Activated effector memory CD4-positive, alpha-beta T cell treated with Interleukin-2 at 50 U/mL for 16 hours (primary cell): ENCODE measurements at places on chromosomes 4 and X.

GRCh38 chr4:74152836-74153235 lies 5.1 kb upstream of the MTHFD2L start:
- DNase-seq = no peak

GRCh38 chrX:26586570-26586969 lies 370.6 kb downstream of the MAGEB5 start:
- no peak for DNase-seq

- DNase-seq = no peak
These were observed 3.5 kb downstream of the JAKMIP1 start for GRCh38 chr4:6196871-6197270.

DNA sequence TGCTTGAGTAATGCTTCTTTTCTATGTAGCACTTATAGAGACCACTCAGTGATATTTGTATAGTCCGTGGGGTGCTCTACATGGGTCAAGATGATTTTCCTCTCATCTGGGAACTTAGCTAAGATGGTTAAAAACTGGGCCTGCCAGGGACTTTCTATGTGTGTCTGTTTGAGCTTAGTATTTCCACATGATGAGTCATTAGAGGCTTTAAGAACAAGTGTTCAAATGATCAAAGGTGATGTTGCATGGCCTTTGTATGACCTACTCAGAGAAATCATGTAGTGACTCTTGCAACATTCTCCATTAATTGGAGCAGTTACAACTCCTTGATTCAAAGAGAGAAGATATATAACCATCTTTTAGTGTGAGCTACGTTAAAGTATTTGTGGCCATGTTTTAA lies 1480.5 kb upstream of the IGFBP7 start:
- DNase-seq = no peak

DNA sequence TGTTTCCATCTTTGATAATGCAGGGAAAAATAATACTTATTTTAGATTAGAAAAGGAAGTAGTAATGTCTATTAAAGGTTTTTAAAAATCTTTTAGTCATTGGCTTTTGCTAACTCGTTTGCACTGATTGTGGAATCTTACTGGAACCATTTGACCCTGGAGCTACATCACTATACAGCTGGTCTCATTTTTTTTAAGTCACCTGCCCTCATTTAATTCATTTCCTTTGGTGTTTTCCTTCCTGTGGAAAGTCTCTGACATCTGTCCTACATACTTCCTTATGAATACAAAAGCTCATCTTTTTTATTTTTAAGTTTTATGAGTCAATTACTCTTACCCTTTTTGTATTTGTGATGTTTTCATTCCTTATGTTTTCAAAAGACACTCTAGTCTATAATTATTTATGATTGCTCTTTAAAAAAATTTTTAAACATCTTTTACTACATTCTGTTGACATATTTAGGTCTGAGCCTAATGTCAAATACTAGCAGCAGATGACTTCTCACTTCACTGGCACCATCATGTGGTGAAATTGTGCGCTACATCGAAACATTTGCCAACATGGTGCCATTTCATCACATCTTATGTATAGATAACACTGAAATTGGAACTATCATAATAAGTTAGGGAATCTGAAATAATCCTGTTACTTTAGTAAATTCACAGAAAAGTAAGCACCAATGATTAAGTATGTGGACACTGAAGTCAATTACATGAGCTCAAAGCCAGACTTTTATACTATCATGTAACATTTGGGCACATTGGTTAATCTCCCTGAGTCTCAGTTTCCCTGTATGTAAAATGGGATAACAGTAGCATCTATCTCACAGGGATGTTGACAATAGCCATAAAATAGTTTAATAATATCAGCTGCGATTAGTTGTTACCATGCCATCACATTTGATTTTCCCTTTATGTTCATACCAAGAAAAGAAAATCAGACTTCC lies 9.4 kb upstream of the MMAA start:
- DNase-seq = peak; percentile 42

GRCh38 chr4:101035487-101035886 lies 311.8 kb downstream of the PPP3CA start:
- no peak for DNase-seq

DNA sequence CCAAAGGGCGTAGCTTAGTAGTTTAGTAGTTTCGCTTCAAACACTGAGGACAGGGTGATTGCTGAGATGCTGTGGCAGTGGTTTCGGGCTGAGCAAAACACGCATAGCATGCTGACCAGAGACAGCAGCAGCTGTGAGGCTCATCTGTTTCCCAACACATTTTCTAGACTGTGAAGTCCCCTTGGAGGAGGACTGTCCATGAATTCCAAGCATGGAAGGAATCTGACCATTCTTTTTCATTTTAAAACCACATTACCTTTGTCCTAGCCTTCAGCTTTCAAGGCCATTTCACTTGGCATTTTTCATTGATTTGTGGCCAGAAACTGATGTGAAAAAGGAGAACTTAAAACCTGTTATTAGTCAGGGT lies 240.9 kb downstream of the PALLD start:
- DNase-seq = no peak

GRCh38 chrX:149837639-149838038 lies 43.3 kb upstream of the MAGEA8 start:
- no peak for DNase-seq

DNA sequence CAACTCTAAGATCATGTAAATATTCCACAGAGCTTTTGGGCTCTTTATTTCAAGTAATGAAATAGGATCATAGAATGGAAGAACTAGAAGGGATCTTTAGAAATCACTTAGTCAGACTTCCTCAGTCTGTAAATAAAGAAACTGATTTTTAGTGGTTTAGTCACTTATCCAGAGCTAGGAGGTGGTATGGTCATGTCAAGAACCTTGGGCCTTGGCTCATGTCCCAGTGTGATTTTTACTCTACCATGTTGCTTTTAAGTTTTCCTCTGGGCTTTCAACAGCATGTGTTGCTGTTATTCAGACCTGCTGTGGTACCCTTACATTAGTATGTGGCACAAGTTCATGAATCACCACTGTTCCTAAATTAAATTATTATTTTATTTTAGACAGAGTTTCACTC lies 184.9 kb downstream of the FRAS1 start:
- no peak for DNase-seq

DNA sequence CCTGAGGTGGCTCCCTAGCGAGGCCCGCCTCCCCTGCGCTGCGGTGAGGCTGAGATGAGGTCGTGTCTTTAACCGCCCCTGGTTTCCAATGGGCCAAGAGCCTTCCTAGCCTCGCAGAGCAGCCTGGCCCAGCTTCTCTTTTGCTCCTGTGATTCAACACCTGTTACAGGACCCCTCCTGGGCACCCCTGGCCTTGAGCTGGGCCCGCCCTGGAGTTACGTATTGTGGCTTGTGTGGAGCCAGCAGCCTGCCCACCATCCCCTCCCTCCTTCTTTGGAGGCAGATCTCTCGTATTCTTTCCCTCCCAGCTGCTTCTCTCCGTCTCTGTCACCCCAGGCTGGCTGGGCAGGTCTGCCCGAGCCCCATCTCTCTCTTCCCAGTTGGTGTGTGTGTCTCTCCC lies 19.3 kb upstream of the UBA1 start:
- no peak for DNase-seq

DNA sequence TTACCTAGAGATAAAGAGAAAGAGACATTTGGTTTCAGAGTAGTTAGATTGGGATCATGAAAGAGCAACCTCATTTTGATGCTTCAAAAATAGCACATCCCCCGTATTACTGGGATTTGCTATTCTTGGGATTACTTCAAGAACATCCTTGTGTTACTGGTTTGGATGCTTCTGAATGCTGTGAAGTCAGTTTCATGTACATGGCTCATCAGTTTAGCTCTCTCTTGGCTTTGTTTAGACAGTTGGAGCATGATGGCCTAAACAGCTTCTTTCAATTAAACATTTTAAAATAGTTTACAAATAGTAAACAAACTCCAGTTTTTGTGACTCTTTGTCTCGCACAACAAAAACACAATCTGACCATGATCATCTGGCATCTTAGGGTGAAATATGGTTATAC lies 23.9 kb downstream of the HTT start:
- no peak for DNase-seq

- DNase-seq = no peak
These were observed 268.7 kb upstream of the GK2 start for GRCh38 chr4:79676705-79677104.

- no peak for DNase-seq
These were observed 22.4 kb upstream of the MXD4 start for GRCh38 chr4:2284161-2284933.

DNA sequence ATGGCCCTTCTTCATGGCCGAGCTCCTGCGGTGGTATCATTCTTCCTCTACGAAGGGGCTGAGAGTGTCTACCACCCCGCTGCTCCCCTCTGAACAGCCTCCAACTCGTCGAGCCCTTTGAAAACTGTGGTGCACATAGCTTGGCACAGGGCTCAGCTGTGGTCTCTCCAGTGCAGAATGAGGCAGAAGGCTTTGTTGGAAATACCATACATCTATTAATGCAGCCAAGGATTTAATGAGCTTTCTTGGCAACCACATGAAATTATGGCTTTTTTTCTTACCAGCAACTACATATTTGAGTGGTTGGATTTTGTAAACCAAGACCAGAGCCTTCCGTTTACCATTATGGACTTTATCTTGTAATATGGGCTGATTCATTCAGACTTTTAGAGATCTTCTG lies 61.7 kb upstream of the CBR4 start:
- no peak for DNase-seq

DNA sequence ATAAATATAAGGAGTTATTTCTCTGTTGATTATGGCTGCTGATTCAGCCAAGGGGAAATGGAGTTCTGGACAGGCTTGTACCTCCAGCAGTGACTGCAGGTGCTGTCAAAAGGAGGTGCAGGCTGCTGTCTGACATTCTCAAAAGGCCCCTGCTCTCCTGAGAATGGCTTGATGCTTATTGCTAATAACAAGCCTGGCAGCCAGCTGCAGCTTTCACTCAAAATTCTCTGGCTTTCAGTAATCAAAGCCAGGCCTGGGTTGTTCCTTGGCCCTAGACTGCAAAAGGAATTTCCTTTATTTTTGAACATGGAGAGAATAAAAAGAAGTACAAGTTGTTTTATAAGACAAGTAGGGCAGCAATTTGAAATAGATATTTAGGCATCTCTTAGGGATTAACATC lies 575.9 kb downstream of the MID1IP1 start:
- DNase-seq = no peak

DNA sequence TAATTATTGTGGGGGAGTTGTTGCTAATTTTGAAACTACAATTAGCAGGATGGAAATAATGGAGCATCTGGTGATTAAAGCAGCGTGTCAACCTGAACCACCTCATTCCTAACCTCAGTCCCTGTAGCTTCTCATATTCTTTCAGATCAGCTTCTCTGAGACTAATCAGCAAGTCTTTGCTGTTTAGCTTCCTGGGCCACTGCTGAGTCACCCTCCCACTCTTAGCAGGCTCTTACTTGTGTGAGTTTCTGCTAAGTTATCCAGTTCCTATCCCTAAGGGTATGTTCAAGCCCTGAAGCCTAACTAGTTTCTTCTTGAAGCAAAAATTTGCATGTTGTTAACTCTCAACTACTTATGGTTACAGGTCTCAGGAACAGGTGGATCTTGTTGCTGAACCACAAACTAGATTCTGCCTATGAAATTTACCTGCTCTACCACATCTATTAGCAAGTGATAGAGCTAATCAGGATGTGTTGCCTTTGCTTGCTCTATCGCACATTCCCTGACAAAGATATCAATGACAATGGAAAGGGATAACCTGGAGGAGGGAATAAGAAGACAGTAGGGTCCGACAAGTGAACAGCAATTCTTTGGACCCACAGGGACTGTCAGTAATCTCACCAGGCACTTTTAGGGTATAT lies 134.2 kb downstream of the EIF4E start:
- no peak for DNase-seq

- DNase-seq = no peak
These were observed 16.0 kb downstream of the PPP2R2C start for GRCh38 chr4:6456450-6456849.

GRCh38 chrX:25175171-25175570 lies 159.4 kb upstream of the ARX start:
- no peak for DNase-seq

DNA sequence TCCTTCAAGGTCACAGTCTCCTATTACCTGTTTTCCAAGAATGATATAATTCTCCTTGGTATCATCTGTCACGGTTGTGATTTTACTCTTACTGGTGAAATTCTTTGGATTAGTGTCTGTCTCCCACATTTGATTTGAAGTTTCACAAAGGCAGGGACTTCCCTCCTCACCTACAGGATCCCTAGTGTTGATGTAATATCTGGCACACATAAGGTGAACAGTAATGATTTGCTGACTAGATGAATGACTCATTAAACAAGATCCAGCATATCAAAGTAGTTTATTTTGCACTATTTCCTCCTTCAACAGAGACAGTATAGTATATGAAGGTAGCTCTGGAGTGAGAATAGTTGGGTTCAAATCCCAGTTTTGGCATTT lies 135.3 kb upstream of the IL1RAPL2 start:
- no peak for DNase-seq

- no peak for DNase-seq
These were observed 78.4 kb upstream of the MAP3K15 start for GRCh38 chrX:19593690-19594089.

DNA sequence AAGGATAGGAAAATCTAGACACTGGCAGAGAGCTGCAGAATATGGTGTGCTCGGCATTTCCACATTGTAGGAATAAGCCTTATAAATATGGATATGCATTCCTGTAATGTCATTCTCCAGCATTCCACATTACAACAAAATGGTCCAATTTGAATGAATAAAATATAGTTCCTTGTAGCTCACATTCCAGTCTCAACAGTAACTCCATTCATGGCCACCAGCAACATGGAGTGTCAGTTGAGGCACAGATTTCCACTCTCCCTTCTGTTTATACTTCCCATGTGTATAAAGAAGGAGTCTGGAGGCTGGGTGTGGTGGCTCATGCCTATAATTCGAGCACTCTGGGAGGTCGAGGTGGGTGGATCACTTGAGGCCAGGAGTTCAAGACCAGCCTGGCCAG lies 84.5 kb downstream of the AASDH start:
- no peak for DNase-seq

DNA sequence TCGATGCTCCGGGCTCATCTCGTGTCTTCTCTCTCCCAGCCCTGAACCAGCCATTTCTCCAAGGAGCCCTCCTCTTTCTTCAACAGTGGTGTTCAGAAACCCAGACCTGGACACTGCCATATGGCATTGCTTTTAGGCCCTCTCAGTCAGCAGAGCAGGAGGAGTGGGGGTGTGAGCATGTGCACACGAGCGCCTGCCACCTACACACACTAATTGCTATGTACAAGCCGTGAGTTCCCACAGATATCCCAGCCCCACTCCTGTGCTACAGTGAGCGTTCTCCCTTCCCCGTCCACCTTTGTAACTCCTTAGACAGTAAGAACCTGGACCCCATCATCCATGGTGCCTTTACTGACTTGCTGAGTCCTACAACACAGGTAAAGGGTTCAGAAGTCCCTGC lies 53.8 kb downstream of the TNIP2 start:
- DNase-seq = no peak

- no peak for DNase-seq
These were observed 25.3 kb upstream of the GPC3 start for GRCh38 chrX:134010690-134011089.

DNA sequence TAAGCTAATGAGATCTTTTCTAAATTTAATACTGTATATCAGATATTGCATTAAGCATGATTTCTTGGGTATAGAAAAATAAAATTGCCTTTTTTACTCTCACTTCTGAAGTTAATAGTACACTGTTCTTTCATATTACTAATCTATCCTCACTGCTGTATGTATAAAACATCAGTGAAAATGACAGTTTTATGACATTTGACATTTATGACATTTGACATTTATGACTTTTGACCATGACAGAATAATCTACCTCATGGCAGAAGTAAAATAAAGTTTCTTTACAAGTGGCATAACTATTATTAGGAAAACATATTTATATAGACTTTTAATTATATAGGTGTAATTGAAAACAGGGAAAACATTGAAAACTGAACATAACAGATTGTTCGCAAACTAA lies 13.3 kb downstream of the GRID2 start:
- no peak for DNase-seq
